Transverse colon (tissue), 4 donors: ENCODE measurements at places on chromosomes 12 and 14.
A peak's percentile ranks its signal among the peaks of the same experiment; 100 is the strongest.

DNA sequence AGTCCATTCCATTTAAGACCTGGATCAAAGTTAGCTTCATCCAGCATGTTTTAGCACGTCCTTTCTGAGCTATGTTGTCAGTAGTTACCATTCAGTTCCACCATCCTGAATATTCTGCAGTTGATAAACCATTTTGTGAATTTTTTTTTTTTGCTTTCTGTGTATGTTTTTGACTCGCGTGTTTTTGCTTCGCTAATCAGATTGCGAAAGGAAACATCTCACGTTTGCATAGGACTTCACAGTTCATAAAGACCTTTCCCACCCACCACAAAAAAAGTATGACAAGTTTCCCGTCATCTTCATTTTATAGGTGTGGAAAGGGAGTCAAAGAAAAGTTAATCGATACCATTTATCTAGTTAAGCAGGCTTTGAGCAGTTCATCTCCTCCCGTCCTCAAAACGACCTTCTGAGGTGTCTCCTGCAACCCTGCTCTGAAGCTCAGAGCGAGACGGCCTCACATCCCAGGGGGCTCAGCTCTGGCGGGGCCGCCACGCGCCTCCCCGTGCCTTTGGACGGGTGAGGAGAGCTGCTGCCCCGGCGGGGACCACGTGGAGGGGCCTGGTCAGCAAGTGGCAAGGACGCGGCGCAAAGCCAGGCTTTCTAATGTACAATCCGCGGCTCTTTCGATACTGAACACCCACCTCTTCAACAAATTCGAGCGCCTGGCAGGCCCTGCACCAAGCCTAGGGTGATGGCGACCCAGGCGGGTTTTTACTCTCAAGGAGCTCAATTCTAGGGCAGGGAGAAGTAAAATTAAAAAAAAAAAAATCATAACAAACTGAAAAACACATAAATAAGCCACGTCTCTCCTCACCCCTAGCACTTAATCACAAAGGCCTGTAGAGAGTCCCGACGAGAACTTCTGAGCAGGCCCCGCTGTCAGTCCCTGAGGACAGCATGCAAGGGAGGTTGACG is 988 bp upstream of the TMEM263 start:
- peak; percentile 24 for DNase-seq

GRCh38 chr12:5733136-5733755 is 211.8 kb downstream of the ANO2 start:
- no peak for DNase-seq

DNA sequence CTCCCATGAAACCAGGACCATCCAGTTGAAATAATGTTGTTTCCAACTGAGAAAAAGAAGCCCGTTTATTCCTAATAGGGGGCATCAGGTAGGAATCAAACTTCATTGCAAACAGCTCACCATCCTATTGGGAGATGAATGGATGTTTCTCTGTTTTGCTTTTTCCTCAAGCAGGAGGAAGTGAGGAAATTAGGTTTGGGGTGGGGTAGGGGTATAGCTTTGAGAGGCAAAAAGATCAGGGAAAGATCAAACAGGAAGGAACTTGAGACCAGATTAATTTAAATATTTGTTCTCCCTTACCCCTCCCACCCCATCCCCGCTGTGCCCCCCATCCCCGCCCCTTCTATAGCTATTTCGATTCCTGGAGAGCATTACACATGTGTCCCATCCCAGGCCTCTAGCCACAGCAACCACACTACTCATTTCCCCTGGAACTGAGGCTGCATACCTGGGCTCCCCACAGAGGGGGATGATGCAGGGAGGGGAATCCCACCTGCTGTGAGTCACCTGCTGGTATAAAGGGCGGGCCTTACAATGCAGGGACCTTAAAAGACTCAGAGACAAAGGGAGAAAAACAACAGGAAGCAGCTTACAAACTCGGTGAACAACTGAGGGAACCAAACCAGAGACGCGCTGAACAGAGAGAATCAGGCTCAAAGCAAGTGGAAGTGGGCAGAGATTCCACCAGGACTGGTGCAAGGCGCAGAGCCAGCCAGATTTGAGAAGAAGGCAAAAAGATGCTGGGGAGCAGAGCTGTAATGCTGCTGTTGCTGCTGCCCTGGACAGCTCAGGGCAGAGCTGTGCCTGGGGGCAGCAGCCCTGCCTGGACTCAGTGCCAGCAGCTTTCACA is at the start of gene IL23A:
Gene IL23A, plus strand, starts transcription at position 577 of the 850 bp plus-strand sequence. Its CDS starts 161 bp downstream, at position 738.
- DNase-seq: peak; percentile 30

- DNase-seq: no peak
Measured at GRCh38 chr12:98838231-98838647, 193.1 kb downstream of the APAF1 start.

GRCh38 chr14:32531942-32532515 is 202.9 kb downstream of the AKAP6 start:
- no peak for DNase-seq

DNA sequence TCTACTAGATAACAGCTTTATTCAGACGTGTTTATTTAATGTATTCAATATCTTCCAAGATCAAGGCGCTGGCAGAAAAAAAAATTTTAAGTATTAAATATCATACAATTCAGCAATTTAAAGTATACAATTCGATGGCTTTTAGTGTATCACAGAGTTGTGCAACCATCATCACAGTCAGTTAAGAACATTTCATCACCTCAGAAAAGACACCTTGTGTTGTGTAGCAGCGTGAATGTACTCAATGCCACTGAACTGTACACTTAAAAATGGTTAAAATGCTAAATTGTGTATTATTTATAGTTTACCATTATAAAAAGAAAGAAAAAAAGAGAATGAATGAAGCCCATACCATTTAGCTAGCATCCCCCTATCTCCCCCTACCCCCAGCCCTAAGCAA is 96.4 kb downstream of the RIN3 start:
- DNase-seq: no peak

- DNase-seq: no peak
Measured at GRCh38 chr12:109418848-109419480, 58.1 kb downstream of the KCTD10 start.

GRCh38 chr12:56632701-56633467 is 2.8 kb upstream of the BAZ2A start:
- no peak for DNase-seq

DNA sequence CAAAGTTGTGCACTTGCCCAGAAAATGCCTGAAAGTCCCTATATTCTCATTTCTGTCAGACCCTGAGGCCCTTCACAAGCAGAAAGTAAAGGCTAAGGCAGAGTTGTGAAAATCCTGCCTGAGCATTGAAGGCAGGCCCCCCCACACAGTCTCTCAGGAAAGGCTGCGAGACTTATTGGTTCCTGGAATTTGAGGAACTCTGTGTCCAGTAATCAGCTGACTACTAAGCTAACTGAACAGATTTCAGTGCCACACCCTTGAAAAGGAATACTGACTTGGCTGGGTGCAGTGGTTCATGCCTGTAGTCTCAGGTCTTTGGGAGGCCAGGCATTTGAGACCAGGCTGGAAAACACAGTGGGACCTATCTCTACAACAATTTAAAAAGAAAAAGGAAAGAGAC is 21.1 kb upstream of the PPP2R5E start:
- peak; percentile 35 for DNase-seq

- no peak for DNase-seq
Measured at GRCh38 chr12:90167518-90168208, 459.0 kb upstream of the ATP2B1 start.

DNA sequence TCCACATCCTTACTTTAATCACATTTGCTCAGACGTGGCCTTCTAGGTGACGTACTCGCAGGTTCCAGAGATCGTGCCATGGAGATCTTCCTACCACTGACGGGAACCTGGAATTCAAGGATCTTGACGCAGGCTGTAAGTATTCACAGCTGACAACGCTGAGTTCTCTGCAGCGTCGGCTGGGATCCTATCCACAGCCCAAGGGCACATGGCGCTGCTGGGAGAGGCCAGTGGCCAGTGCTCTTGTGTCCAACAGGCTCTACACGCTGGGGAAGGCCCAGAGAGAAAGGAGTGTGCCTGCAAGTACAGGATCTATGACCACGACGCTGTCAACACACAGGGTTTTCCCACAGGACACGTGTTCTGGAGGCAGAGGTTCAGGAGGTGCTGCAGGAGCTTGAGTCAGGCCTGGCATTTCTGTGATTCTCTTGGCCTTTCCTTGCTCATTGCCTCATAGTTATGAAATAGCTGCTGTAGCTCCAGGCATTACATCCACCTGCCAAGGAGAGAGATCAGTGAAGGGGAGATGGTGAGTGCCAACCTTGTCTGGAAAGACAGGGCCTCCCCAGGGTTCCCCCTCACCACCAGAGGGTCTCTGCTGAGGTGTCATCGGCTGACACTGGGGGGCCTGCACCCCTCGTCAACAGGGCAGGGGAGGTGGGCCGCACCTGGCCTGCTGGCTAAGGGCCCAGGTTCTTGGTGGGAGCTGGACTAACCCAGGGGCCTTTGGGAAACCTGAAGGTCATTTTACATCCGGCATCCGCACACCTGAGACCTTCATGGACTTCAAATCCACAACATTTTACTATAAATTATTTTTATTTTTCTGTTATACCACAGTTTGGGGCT is 21.3 kb downstream of the LRCOL1 start:
- no peak for DNase-seq

DNA sequence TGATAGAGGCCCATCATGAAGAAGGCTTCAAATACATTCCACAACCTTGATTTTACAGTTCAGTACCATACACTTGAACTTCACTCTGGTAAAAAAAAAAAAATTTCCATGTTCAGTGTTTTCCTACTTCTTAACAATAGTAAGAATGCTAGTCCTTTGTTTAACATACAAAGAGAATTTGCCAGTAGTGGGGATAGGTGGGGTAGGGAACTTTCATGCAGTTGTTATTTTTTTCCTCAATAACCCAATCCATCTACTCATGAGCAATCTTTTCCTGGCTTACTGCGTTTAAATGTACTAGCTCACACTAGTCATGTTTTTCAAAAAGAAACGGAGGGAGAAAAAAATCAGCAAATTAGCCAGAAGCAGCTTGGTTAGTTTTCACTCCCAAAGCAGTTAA is 206.1 kb downstream of the PRKD1 start:
- DNase-seq: no peak
